ENCODE measurements at places on chromosomes 6 and 20.

GRCh38 chr6:27550692-27551091, 77.8 kb upstream of the ZNF184 start:
- DNase-seq, result no peak

DNA sequence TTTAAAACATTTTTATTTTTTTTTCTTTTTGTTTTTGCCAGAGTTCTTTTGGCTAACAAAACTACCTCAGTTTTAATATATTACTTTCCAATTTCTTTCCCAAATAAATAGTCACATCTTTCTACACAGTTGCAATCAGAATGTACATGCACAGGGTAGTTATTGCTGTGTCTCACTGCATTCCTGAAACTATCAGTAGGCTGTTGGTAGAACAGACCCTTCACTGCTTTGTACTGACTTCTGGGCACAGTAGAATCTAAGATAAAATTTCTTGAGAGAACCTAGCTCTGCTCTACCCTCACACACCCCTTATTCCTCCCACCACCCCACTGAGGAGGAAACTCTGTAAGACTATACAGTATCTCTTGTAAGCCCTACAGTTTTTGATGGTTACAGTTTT, 19.9 kb downstream of the TPX2 start:
- no peak for DNase-seq

DNA sequence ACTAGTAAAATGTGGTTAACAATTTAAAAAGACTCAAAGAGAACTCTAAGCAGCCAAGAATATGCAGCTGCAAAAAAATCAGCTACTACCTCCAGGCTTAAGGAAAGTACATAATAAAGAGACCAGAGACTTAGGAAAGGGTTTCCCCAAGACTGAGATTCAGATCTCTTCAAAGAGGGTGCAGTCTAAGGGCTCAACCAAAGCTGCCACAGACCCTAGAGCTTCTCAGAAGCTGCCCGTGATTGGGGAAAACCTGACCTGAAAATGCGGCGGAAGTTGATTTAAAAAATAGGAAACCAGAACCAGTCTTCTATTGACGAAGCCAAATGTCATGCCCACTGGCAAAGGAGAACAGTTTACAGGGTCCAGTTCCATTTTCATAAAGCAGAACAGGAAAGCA, 516.8 kb upstream of the MARCKS start:
- DNase-seq, result no peak

- no peak for DNase-seq
These were observed 159.7 kb downstream of the TMEM242 start for GRCh38 chr6:157163434-157164159.

DNA sequence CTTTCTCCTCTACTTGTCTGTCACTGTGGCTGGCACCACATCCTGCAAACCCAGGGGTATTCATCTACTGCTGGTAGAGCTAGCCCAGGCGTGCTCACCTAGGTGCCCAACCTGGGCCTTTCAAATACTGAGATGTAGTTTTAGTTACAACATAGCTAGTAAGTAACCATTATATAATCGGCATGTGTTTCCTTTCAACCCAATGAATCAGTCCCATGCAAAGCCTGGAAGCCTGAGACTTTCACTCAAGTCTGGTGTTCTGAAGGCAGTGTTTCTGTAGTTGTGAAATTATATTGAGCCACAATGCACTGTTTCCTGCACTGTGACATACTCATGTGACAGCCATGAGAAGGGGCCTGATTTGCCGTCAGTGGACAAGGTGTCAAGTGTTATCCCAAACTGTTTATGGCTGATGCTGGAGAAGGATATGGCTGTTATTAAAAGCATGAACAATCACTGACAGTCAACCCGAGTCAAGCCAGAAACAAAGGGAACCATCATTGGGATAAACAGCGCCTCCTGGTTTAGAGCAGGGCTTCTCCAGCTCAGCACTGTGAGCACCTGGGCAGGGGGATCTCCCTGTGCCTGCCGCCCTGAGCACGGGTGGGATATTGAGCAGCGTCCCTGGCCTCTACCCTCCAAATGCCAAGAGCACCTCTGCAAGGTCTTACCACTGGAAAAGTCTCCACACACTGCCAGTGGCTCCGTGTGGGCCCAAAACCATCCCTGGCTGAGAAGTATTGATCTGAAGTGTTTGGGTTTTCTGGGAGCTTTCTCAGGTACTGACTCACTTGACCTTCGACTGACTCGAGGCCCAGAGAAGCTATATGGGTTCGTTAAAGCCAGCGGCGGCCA, 1.6 kb downstream of the PSMA7 start:
- DNase-seq, result no peak

GRCh38 chr6:14174996-14175395, 57.4 kb downstream of the CD83 start:
- DNase-seq, result no peak

GRCh38 chr20:31662372-31662854, 24.7 kb downstream of the COX4I2 start:
- no peak for DNase-seq

DNA sequence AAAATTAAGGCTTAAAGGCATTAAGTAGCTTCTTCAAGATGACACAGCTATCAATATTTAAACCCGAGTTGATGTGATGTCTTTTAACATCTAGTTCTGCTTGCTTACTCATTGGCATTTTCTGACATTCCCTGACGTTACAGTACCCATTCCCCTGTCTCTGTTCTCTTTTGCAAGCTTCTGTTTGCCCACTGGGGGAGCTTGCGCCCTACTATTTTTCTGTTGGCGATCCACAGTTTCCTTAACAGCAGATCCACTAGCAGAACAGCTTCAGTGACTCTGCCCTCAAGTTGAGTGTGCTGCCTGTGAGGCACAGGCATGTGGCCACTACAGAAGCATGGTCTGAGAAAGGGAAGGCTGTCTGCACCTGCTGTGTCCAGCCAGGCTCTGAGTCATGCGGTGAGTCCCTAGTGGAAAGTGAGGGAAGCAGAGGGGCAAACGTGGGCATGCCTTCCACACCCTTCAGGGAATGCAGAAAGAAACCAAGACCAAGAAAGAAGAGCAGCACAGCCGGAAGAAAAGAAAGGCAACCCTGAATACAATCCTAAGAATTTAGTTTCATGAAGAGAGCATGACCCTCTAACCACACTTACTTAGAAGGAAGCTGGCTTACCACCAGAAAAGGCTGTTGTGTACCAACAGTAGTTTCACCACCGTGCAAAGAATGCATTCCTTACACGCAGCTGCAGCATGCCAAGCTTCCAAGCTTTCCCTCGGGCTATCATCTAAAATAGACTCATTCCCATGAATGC, 97.7 kb upstream of the VGLL2 start:
- DNase-seq, result no peak

- no peak for DNase-seq
These were observed 137.5 kb downstream of the FOXA2 start for GRCh38 chr20:22446613-22447446.

DNA sequence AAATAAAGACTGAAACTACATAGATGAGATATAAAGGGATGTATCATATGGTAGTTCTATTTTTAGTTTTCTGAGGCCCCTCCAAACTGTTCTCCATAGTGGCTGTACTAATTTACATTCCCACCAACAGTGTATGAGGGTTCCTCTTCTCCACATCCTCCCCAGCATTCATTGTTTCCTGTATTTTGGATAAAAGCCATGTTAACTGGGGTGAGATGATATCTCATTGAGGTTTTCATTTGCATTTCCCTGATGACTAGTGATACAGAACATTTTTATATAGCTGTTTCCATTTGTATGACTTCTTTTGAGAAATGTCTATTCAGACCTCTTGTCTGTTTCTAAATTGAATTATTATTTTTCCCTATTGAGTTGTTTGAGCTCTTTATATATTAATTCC, 229.3 kb downstream of the RFPL4B start:
- no peak for DNase-seq

GRCh38 chr6:119672725-119673124, 323.2 kb upstream of the MAN1A1 start:
- no peak for DNase-seq

- DNase-seq, result no peak
These were observed 208.4 kb downstream of the CDH4 start for GRCh38 chr20:61460261-61461052.

GRCh38 chr6:128363020-128363813, 157.2 kb downstream of the PTPRK start:
- DNase-seq, result no peak

- DNase-seq, result no peak
These were observed 6.9 kb downstream of the EPHA7 start for GRCh38 chr6:93412452-93412851.

DNA sequence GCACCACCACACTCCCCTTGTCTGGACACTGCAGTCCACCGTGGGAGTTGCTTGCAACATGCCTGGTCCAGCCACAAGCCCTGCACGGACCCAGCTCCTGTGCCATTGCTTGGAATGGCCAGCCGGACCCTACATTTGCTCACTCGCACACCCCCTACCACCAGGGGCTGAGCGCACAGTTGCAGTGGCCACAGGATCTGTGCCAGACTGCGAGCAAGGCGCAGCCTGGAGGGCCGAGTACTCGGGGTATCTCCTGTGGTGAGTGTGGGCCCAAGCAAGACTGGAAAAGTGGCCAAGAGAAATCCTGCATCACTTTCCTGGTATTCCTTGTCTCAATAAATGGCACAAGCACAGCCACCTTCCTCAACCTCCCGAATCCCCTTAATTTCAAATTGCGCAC, 85.4 kb upstream of the SAMD5 start:
- DNase-seq, result no peak

DNA sequence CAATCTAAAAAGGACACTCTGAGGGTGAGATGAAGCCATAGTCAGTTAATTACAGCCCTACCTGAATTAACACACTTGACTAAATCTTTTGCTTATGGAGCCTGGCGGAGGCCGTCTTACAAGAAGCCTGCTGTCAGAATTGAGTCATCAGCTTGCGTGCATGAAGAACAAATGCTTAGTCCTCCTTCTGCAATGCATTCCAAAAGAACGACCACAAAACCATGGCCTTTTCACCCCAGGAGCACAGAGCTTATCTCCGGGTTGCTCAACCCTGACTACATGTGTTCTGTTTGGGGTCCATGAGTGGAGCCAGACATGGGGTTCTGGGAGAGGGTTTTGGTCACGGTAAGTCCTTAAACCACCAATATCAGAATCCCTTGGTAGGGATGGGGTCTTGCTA, 318.1 kb downstream of the CLIC5 start:
- no peak for DNase-seq

- no peak for DNase-seq
These were observed 45.5 kb upstream of the HLA-E start for GRCh38 chr6:30443657-30444450.

GRCh38 chr6:148952147-148953035, 205.6 kb downstream of the UST start:
- no peak for DNase-seq

GRCh38 chr20:14401479-14402138, 64.2 kb upstream of the FLRT3 start:
- DNase-seq, result no peak

DNA sequence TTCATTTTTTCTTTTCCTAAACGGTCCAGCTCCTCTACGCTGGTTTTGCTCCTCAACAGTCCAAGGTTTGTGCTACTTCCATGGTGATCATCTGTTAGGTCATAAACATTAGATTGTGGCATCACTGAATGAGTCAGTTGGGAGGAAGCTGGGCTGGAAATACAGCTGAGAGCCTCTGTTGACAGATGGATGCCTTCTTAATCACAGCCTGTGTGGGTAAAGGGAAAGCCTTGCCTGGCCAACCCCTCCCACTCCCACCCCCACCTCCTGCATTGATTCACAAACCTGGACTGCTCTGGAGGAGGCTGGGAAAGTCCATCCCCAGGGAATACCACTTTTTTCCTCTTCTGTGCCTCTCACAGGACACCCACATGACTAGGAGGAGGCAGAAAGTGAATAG, 180.6 kb upstream of the CCN2 start:
- no peak for DNase-seq

DNA sequence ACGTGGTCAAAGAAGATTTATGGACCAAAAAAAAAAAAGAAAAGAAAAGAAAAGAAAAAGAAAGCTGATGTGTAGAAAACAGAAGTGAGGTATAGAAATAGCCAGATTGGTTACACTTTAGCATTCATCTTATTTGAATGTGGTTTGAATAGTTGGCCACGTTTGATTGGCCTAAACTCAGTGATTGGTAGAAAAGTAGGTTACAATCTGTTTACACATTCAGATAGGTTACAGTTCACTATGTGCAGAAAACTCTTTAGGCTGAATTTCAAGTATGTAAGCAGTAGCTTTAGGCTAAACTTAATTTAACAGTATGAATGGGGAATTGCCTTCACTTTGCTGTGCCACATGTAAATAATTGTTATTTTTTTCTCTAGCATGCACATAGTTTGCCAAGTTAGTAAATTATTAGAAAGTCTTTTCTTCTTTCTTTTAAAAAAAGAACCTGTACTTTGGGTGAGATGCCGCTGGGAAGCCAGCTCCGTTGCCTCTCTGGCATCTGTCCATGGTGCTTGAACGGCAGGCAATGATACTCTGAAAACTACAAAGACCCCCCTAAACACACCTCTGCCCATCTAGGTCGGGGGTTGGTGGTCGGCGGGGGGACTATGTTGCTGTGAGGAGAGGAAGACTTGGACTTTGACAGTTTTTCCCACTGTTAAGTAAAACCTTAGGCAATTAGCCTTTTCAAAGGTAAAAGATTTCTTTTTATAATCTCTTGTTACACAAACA, 173.0 kb downstream of the AIG1 start:
- no peak for DNase-seq

DNA sequence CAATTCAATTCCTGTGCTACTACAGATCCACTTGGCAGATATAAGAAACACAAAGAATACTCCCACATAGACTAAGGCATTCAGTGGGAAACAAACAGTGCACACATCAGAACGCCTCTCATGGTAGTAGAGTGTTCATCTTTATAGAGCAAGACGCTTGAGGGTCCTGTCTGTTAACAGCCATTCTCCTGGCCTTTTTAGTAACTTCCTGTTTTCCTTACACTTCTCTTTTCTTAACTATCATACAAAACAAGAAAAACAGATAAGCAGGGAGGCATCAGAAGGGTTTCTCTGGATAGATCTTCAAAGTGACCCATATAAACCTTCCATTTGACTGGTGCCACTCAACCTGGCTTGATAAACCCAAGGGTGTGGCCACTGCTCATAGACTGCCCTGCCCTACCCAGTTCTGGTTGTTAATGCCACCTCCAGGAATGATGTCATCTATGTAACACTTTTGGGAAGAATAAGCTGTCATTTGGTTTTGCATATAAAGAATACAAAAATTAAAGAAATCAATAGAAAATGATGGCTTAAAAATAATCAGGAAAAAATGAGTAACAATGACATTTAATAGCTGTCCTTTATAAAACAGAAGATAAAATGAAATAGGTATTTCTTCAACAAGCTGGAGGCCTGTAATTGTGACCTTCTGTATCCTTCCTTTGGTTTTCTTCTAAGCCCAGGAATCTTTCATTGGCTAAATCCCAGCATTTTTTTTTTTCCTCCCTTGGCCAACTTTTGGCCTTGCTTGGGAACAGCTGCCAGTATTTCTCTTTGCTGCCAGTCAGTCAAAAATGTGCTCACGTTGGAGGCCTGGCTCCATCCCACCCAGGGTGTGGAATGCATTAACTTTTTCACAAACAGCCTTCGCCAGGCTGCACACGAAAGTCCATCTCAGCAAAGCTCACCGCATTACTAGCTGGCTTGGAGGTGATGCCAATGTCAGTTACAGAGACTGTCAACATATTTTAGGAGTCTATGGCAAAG, 103.5 kb downstream of the GJA10 start:
- no peak for DNase-seq

GRCh38 chr20:57522380-57523140, 2.4 kb downstream of the CTCFL start:
- DNase-seq, result no peak
